ENCODE measurements at places on chromosomes 5 and 9.
A peak's percentile ranks its signal among the peaks of the same experiment; 100 is the strongest.

GRCh38 chr5:149603920-149604319 is 22.6 kb downstream of the ARHGEF37 start:
- no peak for DNase-seq

GRCh38 chr9:87954230-87954629 is 20.1 kb downstream of the CDK20 start:
- no peak for DNase-seq

DNA sequence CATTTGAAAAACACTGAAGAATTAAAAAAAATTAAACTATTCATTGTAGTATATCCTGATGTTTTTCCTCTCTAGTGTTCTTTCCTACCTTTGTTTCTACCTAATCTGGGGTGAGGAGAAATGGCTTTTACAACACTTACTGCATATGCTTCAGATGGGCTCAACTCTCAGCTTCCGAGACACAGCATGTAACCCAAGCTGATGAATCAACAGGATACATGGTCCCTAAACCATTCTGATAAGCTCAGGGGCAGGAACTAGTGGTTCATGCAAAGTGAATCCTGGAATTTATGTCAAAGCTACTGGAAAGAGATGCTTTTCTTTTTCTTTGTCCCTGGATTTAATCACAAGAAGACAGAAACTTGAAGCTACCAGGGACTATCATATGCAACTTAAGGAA is 672.5 kb upstream of the RORB start:
- DNase-seq, result peak; percentile 78

- DNase-seq, result peak; percentile 95
These were observed 20.5 kb upstream of the GLRX start for GRCh38 chr5:95842854-95843544.

GRCh38 chr5:50853151-50853550 is 186.7 kb downstream of the PARP8 start:
- no peak for DNase-seq

GRCh38 chr5:51622161-51622790 is 239.0 kb downstream of the ISL1 start:
- no peak for DNase-seq

DNA sequence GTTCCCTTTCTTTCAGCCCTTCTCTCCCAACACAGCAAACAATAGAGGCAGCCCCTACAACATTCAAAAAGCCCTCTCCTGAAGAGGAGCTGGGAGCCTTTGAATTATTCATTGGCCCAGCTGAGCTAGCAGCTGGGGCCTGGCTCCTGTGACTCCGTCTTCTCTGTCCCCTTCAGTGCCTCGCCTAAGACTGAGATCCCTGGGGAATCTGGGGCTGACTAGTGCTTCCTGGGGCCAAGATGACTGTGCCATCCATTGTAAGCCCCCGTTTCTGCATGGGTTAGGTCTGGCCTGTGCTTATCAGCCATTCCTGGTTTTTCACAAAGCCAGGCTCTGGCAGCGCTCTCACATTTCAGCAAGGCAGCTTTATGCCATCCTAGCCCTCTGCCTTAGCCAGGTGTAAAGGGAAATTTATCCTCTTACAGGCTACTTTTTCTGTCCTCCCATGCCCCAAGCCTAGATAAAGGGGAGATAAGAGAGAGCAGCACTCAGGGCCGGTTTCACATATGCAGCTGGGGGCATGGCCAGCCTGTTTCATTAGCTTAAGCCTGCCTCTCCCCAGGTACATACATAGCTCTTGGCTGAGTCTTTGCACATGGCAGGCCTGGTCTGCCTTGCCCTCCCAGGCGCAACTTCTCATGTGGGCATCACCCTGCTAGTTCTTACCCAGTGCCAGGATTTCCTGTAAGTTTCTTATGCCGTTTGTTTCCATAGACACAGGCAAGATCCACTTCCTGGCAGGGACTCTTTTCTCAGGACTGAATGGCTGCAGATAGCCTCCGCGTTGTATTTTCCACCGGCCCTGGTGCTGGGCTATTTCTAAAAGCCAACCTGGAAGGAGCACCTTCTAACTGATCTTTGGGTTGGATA is 15.8 kb downstream of the PTPA start:
- no peak for DNase-seq

- DNase-seq, result no peak
These were observed 135.4 kb upstream of the RASEF start for GRCh38 chr9:83198371-83198770.

GRCh38 chr9:105441616-105442160 is 6.1 kb upstream of the FSD1L start:
- peak; percentile 67 for DNase-seq

- no peak for DNase-seq
These were observed 187.1 kb downstream of the EDIL3 start for GRCh38 chr5:84197538-84197937.

- no peak for DNase-seq
These were observed 38.4 kb downstream of the LMX1B start for GRCh38 chr9:126652140-126652582.

GRCh38 chr9:123376218-123377071 is 20.4 kb downstream of the CRB2 start:
- no peak for DNase-seq

Measured in iris pigment epithelial cell (primary cell).